ENCODE measurements at places on chromosomes 3 and 15. TPM values are rescaled to one million over a fixed set of nuclear protein-coding genes. Genes with fewer than 3 reads are reported as not detected.

Gene MAP3K13
- 68.2 TPM for polyA plus RNA-seq

Gene GOLGA6A
- 0.24 TPM for polyA plus RNA-seq

Gene SUCNR1
- polyA plus RNA-seq, result 11.9 TPM

Gene SPINT1
- polyA plus RNA-seq, result 76.8 TPM

Gene TMOD2
- polyA plus RNA-seq, result 4.9 TPM

Gene CHCHD4
- 20.9 TPM for polyA plus RNA-seq

Gene DNAH1
- 10.3 TPM for polyA plus RNA-seq

Gene UPK1B
- polyA plus RNA-seq, result 9.1 TPM

Gene CHRNA7
- polyA plus RNA-seq, result 16.3 TPM

Gene CLSTN2
- 1.3 TPM for polyA plus RNA-seq

Gene PLA2G4E
- not detected for polyA plus RNA-seq

Gene APOD
- polyA plus RNA-seq, result 9.6 TPM

Gene MOBP
- polyA plus RNA-seq, result 0.17 TPM

Gene PCOLCE2
- 6.5 TPM for polyA plus RNA-seq

Gene PATL2
- polyA plus RNA-seq, result 0.65 TPM

Gene GCSAM
- 1.3 TPM for polyA plus RNA-seq

Gene CCDC191
- 13.6 TPM for polyA plus RNA-seq

Gene IDH2
- 241 TPM for polyA plus RNA-seq

Gene CAMK2N2
- polyA plus RNA-seq, result not detected

Gene CCK
- polyA plus RNA-seq, result 0.37 TPM

Gene PIK3CA
- polyA plus RNA-seq, result 25.3 TPM

Gene STAC
- 11.8 TPM for polyA plus RNA-seq

Gene SHC4
- polyA plus RNA-seq, result 2.3 TPM

Gene A4GNT
- polyA plus RNA-seq, result 3.3 TPM

Gene NDN
- 96.9 TPM for polyA plus RNA-seq

Gene GOLGA6L1
- polyA plus RNA-seq, result not detected

Gene MKRN2OS
- 2.8 TPM for polyA plus RNA-seq

Gene MAP1A
- polyA plus RNA-seq, result 7.8 TPM

Gene SLC9C1
- 0.65 TPM for polyA plus RNA-seq

Gene ASB14
- 0.60 TPM for polyA plus RNA-seq

Gene SPATA12
- polyA plus RNA-seq, result 0.12 TPM

Gene KIAA1143
- 52.0 TPM for polyA plus RNA-seq

Gene TM4SF1
- polyA plus RNA-seq, result 59.2 TPM

Gene SAMD7
- polyA plus RNA-seq, result not detected

Gene MORC1
- 0.78 TPM for polyA plus RNA-seq

Gene PARP15
- polyA plus RNA-seq, result 0.32 TPM

Gene EPHA6
- polyA plus RNA-seq, result 0.74 TPM

Gene CADM2
- 0.82 TPM for polyA plus RNA-seq

Gene EXD1
- not detected for polyA plus RNA-seq

Gene PRKCD
- 20.5 TPM for polyA plus RNA-seq

Gene GOLGA6L22
- polyA plus RNA-seq, result not detected
